Upper lobe of right lung (tissue), 1 donor: ENCODE measurements at places on chromosomes 6 and 20. TPM values are rescaled to one million over a fixed set of nuclear protein-coding genes. Genes with fewer than 3 reads are reported as not detected.

GRCh38 chr6:35360349-35361138, 18.2 kb downstream of the PPARD start:
- DNase-seq = peak; percentile 66

DNA sequence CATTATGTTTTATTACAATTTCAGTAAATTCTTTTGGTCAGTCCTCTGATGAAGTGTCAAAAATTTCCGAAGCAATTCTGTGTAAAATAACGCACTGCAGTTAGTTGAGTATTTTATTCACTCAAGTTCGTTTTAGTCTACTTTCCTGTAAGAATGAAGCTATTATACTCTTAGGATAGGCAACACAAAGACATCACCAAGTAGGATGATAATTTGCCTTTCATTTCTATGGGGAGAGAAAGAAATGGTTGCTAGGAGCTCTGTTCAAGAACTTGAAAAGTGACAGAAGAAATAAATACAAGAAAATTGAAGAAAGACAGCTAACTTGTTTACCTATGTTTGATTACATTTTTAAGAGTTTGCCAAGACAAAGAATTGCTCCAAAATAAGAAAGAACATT, 290.4 kb downstream of the EYS start:
- DNase-seq = no peak

GRCh38 chr6:26240157-26241032, 124.6 kb upstream of the BTN3A2 start:
- no peak for DNase-seq

GRCh38 chr20:63064310-63064709, 57.5 kb upstream of the BHLHE23 start:
- DNase-seq = peak; percentile 40

DNA sequence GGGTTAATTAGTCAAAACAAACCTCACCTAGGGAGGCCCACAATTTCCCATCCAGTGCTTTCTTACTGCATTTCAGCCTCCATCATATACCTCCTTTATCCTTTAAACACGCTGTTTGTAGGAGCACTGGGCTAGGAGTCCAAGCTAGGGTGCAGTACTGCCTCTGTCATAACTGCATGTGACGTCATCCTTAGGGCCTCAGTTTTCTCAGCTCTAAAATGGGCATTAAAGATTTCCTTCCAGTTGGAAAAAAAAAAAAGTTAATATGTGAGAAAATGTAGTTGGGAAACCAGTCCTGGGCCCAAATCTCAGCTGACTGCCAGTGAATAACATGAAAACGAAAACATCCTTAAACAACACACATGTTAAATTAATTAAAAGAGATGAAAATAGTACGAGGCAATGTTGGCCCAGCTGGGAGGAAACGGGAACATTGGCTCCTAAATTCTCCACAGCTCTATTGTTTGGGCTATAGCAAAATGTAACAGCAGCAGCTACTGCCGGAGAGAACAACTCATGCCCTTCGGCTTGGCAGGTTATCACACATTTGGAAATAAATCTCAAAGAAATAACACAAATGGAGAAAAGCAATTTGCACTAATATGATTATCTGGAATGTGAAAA, 79.9 kb upstream of the CCDC167 start:
- DNase-seq = no peak

GRCh38 chr6:17388365-17388764, 5.0 kb upstream of the CAP2 start:
- no peak for DNase-seq

DNA sequence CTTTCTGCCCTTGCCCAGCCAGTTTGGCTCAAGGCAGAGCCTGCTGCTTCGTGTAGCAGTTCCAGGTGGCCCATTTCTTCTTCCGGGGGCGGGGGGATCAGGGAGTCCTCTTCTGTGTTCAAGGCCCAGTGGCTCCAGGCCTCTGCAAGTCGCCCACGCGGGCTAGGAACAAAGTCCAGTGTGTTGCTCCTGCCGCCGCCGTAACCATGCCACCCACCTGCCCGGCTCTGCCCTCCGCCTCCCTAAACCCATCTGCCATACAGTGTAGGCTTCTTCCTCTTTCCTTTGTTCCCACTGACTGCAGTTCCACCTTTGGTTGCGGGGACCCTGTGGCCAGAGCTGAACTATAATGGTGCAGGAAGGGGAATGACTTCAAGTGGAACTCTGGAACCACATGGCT, 43.9 kb upstream of the SRF start:
- no peak for DNase-seq

- DNase-seq = no peak
Measured at GRCh38 chr20:10261702-10262101, 43.1 kb downstream of the SNAP25 start.

DNA sequence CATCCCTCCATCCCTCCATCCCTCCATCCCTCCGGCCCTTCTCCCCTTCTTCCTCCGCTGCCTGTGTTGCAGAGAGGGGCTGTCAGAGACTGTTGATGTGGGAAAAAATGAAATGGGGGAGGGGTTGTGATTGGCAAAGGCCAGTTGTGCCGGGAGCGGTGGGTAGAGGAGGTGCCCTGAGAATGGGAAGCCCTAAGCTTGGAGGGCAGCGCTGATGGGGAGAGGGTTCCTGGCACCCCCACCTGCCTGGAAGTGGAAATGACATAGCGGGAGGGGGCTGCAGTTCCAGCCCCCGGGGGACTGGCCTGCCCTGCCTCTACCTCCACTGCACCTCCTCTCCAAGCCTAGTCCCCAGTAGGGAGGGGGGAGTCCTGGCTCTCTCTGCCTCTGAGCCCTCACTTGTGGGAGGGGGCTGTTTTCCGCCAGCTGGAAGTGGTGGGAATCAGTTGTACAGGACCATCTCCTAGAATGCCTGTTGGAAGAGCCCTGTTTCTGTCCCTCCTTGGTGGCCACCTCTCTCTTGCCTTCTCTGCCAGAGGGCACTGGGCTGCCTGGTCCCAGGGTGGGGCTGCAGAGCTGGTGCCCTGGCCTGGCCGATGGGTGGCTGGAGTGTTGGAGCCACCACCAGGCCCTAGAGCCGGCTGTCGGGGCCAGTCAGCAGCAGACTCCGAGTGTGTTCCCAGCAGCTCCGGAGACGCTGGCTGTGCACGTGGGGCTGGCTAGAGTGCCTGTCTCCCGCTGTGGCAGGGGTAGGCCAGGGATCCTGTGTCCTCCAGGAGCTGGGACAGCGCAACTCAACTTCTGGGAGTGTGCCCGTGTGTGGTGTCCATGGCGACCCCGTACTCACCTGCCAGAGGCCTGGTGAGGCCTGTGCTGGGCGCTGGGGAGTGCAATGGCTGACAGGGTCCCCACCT, 1.5 kb downstream of the DLGAP4 start:
- peak; percentile 50 for DNase-seq

GRCh38 chr6:3294396-3294795, 35.6 kb downstream of the PSMG4 start:
- DNase-seq = peak; percentile 20

- DNase-seq = no peak
Measured at GRCh38 chr6:157069585-157069984, 253.7 kb downstream of the TMEM242 start.

DNA sequence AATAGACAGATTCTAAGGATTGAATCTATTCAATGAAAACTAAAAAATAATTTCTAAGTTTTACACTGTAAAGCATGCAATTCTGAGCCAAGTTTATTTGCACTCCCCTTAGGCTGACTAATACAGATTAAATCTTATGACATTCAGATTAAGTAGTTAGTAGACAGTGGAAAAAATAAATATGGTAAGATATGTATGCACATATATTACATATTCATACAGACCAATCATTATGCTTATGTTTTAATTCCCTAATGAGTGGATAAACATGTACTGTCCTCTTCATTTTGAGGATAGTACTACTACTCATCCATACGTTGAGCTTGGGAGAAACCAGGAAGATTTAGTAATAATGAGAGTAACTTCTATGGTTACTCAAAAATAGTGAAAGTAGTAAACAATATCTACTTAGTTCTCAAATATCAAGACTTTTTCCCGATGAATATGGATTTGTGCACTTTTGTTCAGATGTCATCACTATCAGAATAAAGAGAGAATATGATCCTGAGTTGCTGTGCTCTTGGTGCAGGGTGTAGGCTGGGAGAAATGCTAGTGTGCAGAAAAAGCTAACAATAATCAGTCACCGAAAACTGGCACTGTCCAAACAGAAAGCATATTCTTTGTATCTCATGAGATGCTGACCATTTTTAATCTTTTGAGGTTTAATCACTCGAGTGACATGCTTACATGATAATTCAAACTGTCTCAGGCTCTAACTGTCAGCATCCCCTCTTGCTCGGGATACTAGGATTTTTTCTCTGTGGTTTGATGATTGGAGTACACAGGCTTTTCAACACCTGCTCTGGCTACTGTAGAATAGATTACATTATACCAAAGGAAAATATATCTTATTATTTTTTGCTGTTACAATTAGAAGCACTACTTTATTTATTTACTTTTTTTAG, 111.6 kb downstream of the EPHA7 start:
- no peak for DNase-seq

DNA sequence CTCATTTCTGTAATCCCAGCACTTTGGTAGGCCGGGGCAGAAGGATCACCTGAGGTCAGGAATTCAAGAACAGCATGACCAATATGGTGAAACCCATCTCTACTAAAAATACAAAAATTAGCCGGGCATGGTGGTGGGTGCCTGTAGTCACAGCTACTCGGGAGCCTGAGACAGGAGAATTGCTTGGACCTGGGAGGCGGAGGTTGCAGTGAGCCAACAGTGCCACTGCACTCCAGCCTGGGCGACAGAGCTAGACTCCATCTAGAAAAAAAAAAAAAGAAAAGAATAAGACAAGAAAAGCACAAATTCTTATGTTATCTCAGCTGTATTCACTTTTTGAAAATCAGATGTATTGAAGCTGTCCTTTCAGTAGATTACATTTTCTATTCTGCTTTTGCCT, 289.4 kb downstream of the GRIK2 start:
- DNase-seq = no peak

GRCh38 chr20:7650086-7650879, 290.0 kb downstream of the HAO1 start:
- DNase-seq = no peak

- DNase-seq = no peak
Measured at GRCh38 chr6:142784344-142784743, 160.6 kb downstream of the HIVEP2 start.

DNA sequence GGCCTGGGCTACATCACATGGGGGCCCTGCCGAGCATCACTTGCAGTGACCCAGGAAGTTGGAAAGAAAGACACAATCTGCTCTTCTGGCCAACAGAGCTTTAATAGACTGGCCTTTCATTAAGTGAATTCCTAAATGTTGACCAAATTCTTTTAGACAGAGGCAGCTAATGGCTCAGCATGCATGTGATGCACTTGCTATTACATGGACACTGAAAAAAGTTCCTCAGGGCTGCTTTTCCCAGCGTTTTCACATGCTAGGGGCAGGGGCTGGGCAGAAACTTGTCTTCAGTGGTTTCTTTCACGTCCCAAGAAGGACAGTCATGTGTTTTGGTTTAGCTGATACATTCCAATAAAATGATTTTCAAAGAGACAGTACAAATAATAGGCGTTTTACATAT, 651.0 kb upstream of the SLC35B3 start:
- DNase-seq = no peak

GRCh38 chr6:106107043-106107613, 21.0 kb downstream of the PRDM1 start:
- DNase-seq = no peak

- no peak for DNase-seq
Measured at GRCh38 chr20:33343521-33343920, 57.8 kb downstream of the CDK5RAP1 start.

GRCh38 chr6:144017166-144018094, 9.4 kb upstream of the PLAGL1 start:
- DNase-seq = no peak

GRCh38 chr6:1987640-1988039, 257.8 kb downstream of the GMDS start:
- no peak for DNase-seq

GRCh38 chr6:71444222-71444621, 155.6 kb downstream of the OGFRL1 start:
- DNase-seq = no peak

DNA sequence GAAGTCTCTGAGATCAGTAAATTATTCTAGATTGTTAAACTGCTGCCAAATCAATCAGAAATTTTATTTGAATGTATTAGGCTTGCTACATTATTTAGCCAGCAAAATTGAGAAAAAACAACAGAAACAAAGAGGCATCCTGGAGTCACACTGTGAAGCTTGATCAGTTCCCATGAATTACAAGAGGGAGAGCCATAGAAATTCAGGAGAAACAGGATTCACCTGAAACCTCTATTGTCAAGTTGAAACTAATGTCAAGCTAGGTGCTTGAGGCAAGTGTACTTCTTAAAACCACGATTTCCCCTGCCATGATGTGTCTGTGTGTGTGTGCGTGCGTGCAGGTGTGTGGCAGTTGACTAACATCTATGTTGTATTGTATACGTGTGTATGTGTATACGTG, 439.1 kb upstream of the NOX3 start:
- no peak for DNase-seq

KCNG1 gene
- not detected for total RNA-seq

MYB gene
- total RNA-seq = 2.0 TPM

SPATS1 gene
- not detected for total RNA-seq

AKAP12 gene
- 40.8 TPM for total RNA-seq

GSTA3 gene
- not detected for total RNA-seq

HEY2 gene
- total RNA-seq = 2.2 TPM

FUT9 gene
- not detected for total RNA-seq

ZDHHC14 gene
- total RNA-seq = 12.2 TPM

TFAP2D gene
- total RNA-seq = not detected
